Activated CD4-positive, alpha-beta memory T cell treated with anti-CD3 and anti-CD28 coated beads for 36 hours (primary cell): ENCODE measurements at places on chromosomes 7 and 10. TPM values are rescaled to one million over a fixed set of nuclear protein-coding genes. Genes with fewer than 3 reads are reported as not detected.

The LIPK gene
- total RNA-seq = not detected

The NEUROG3 gene
- total RNA-seq = not detected

The TMEM273 gene
- 108 TPM for total RNA-seq

The ATP6V0E2 gene
- total RNA-seq = 33.5 TPM

The ACBD7 gene
- 1.9 TPM for total RNA-seq

The UCMA gene
- not detected for total RNA-seq

The CYP2C19 gene
- 0.52 TPM for total RNA-seq

The ATOH7 gene
- total RNA-seq = not detected

The TMEM236 gene
- 0.10 TPM for total RNA-seq

The TMEM139 gene
- total RNA-seq = 0.70 TPM

The ZNF655 gene
- total RNA-seq = 47.9 TPM

The RBM20 gene
- total RNA-seq = not detected

The ABCB4 gene
- total RNA-seq = not detected

The EBLN1 gene
- total RNA-seq = not detected

The TDRD1 gene
- 0.90 TPM for total RNA-seq

- no peaks in the 10 kb centered on the region for H3K4me1 ChIP-seq
- no peaks in the 10 kb centered on the region for H3K27me3 ChIP-seq
- no peak overlapping the region for H3K27ac ChIP-seq
- H3K36me3 ChIP-seq = no peaks in the 10 kb centered on the region
These were observed 582.5 kb downstream of the CNTNAP2 start for GRCh38 chr7:146698995-146699610.

- H3K27ac ChIP-seq = no peak overlapping the region
- H3K4me1 ChIP-seq = peaks cover 6% of the 10 kb centered on the region
- H3K36me3 ChIP-seq = no peaks in the 10 kb centered on the region
- H3K27me3 ChIP-seq = peaks cover 17% of the 10 kb centered on the region
These were observed 20.3 kb upstream of the PFKP start for GRCh38 chr10:3046981-3047547.

- no peaks in the 10 kb centered on the region for H3K27me3 ChIP-seq
- peaks cover 15% of the 10 kb centered on the region for H3K4me1 ChIP-seq
- no peak overlapping the region for H3K4me3 ChIP-seq
These were observed 144.5 kb downstream of the RNF216 start for GRCh38 chr7:5636914-5637313.

GRCh38 chr7:107359520-107360316 lies 110.1 kb upstream of the GPR22 start:
- H3K4me3 ChIP-seq = no peak overlapping the region
- H3K27me3 ChIP-seq = no peaks in the 10 kb centered on the region
- no peak overlapping the region for H3K27ac ChIP-seq
- H3K36me3 ChIP-seq = peaks cover 41% of the 10 kb centered on the region
- no peaks in the 10 kb centered on the region for H3K4me1 ChIP-seq

DNA sequence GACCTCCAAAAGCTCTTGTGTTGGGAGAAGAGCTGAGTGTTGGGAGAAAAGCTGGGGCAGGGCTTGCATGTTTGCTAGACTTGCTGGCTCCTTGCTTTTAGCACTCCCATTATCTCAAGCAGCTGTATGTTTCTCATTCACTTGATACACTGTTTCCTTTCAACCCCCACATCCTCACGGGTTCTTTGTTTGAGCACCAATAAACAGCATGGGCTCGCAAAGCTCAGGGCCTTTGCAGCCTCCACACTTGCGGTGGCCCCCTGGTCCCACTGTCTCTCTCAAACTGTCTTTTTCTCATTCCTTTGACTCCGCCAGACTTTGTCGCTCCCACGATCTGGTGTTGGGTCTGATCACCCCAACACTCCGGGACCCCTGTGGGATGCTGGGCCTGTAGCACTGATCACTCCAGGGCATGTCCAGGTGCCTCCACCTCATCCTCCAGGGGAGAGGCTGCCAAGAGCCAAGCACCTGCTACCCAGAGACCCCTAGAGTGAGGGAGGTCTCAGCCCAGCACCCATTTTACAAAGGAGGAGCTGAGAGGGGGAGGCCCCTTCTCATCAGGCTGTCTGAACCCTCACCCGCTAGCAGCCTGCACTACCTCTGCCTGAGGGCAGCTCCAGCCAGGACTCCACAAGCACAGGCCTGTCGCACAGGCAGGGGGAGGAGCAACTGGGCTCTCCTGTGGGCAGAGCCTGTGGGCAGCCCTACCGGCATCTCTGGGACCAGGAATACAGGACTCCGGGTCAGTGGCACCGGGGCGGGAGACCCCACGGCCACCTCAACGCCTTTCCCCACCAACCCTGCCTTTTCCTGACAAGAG lies 49.1 kb upstream of the MSMB start:
- H3K4me3 ChIP-seq = no peak overlapping the region
- no peaks in the 10 kb centered on the region for H3K27me3 ChIP-seq
- H3K27ac ChIP-seq = peak overlapping the region; percentile 19
- H3K36me3 ChIP-seq = peaks cover 1% of the 10 kb centered on the region
- no peak for DNase-seq
- H3K4me1 ChIP-seq = peaks cover 9% of the 10 kb centered on the region

- no peak overlapping the region for H3K4me3 ChIP-seq
- peaks cover 1% of the 10 kb centered on the region for H3K27me3 ChIP-seq
- no peaks in the 10 kb centered on the region for H3K36me3 ChIP-seq
- H3K4me1 ChIP-seq = no peaks in the 10 kb centered on the region
- DNase-seq = no peak
These were observed 224.3 kb upstream of the PHYHIPL start for GRCh38 chr10:58952162-58952601.

DNA sequence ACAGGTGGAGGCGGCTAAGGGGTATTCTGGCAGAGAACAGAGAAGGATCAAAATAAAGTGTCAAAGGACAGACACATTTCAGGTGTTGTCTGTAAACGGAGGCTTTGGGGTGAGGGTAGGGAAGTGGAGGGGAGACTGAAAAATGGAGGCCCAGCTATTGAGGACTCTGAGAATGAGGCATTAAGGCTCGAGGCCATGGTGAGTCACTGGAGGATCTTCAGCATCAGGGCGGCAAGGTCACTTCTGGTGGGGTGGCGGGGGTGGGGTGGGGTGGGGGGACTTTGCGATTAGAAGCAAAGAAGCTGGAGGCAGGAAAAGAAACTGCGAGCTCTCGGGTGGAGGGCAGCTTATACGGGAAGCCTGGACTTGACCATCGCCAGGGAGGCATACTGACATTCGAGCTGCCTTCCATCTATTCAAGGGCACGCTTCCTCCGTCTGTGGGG lies 58.4 kb upstream of the PCGF5 start:
- H3K36me3 ChIP-seq = peaks cover 1% of the 10 kb centered on the region
- H3K27ac ChIP-seq = peak overlapping the region; percentile 83

GRCh38 chr7:70317356-70317755 lies 719.1 kb downstream of the AUTS2 start:
- no peak overlapping the region for H3K4me3 ChIP-seq
- H3K36me3 ChIP-seq = no peaks in the 10 kb centered on the region
- no peak for DNase-seq
- peaks cover 6% of the 10 kb centered on the region for H3K4me1 ChIP-seq
- H3K27me3 ChIP-seq = no peaks in the 10 kb centered on the region

DNA sequence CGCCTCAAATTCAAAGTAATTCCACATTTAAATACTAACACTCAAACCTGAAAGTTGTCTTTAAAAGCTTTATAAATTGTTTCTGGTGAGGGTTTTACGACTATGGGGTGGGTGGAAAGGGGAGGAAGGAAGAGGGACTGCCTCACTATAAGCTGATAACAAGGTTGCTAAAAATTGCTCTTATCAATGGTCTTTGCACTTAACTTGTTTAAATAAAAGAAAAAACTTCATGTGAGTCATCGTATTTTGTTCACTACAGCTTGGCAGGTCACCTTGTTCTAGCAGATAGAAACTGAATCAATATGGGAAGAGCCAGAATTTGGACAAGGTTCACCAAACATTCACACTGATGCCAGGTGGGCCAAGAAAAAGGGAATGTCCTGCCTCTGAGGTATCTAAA lies 129.2 kb downstream of the TES start:
- H3K27me3 ChIP-seq = peaks cover 10% of the 10 kb centered on the region
- DNase-seq = no peak
- H3K4me3 ChIP-seq = no peak overlapping the region
- no peak overlapping the region for H3K27ac ChIP-seq
